Sigmoid colon (tissue), 7 donors: ENCODE measurements at places on chromosomes 2 and 18. TPM values are rescaled to one million over a fixed set of nuclear protein-coding genes. Genes with fewer than 3 reads are reported as not detected.

The TAF4B gene
- 6.4 TPM for total RNA-seq

DNA sequence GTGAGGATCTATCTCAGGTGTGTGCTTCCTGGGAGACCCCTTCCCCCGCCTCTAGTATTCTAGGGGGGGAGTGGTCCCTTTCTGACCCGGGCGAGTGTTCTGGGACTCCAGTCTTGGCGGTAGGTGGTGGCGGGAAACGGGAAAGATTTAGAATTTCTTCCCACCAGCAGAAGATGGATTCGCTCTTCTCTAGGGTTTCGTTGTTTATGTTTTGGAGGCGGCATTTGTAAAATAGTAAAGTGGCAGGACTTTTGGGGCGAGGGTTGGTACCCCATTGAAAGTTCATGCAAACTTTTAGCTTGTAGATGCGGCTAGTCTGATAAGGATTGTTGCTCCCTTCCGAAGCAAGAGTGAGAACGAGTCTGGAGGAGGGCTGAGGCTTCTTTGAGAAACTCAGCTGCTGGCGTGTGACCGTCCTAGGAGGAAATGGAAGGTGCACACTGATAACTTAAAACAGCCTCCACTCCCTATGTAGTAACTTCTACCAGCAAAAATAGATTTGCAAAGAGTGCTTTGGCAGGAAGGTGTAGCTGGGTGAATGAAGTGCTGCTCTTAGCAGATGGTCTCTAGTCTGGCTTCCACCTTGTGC lies 412 bp downstream of the GPD2 start:
- no peaks in the 10 kb centered on the region for H3K27me3 ChIP-seq
- H3K27ac ChIP-seq = peak overlapping the region; percentile 96
- H3K4me1 ChIP-seq = no peaks in the 10 kb centered on the region
- no peaks in the 10 kb centered on the region for H3K36me3 ChIP-seq
- peak overlapping the region; percentile 73 for H3K4me3 ChIP-seq

The PTCD3 gene
- total RNA-seq = 60.9 TPM

- no peak for DNase-seq
- H3K4me1 ChIP-seq = no peaks in the 10 kb centered on the region
- H3K27me3 ChIP-seq = no peaks in the 10 kb centered on the region
- H3K27ac ChIP-seq = no peak overlapping the region
- no peaks in the 10 kb centered on the region for H3K36me3 ChIP-seq
Measured at GRCh38 chr2:56474412-56475158, 290.8 kb downstream of the CCDC85A start.

DNA sequence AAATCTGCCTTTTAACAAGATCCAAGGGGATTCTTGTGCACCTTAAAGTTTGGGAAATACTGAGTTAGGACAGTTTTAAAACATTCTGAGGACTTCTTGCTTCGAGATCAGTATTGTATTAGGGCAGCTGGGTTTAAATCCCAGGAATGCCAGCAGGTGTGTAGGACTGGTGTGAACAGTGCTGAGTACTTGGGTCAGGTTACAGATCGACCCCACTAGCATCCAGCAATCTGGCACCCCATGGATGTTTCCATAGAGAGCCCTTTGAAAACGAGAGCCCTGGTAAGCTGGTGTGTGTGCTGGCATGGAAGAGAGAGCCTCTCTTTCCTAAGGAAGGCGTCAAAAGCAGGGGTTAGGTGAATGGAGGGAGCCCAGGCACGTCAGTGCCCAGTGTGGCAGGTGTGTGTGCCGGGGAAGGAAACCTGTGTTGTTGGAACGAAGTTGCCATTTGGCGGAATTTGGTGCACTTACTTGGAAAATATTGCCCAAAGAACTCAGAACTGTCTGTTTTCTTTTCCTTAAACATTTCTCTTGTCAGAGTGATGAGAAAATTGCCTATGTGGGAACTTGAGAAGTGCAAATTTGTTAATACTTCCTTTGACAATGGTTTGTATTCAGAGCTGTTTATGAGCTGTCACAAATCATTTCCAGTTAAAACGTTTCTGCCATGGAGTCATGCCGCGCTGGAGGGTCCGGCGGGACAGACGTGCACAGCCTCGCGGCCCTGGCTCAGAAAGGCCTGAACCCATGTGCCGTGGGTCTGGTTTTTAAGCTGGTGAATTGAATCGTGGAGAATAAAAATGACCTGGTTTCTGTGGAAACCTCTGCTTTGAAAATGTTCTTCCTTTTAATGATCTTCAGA lies 38.1 kb downstream of the LDLRAD4 start:
- no peaks in the 10 kb centered on the region for H3K27me3 ChIP-seq
- H3K4me3 ChIP-seq = no peak overlapping the region
- H3K4me1 ChIP-seq = peaks cover 28% of the 10 kb centered on the region
- DNase-seq = no peak
- no peaks in the 10 kb centered on the region for H3K36me3 ChIP-seq
- H3K27ac ChIP-seq = no peak overlapping the region

The FEV gene
- 0.71 TPM for total RNA-seq

The SKOR2 gene
- total RNA-seq = not detected

DNA sequence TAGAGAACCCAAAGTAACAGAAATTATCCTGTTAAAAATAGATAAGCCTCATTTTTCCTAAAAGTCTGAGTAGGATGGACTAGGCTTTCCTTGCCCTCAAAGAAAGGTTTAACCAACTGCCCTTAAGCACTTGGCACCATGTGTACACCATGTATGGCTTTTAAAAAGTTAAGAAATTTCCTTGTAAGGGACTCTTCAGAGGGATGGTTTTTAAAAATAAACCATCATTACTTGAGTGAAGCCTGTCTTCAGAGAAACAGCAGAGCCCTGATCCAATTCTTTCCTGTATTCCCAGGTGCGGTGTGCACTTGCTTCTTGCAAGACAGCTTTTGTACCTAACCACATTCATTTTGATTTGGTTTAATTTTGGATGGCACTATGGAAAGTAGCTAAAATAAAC lies 1.1 kb upstream of the NEMP2 start:
- H3K27ac ChIP-seq = peak overlapping the region; percentile 97
- H3K4me1 ChIP-seq = peaks cover 23% of the 10 kb centered on the region
- H3K27me3 ChIP-seq = no peaks in the 10 kb centered on the region
- no peaks in the 10 kb centered on the region for H3K36me3 ChIP-seq
- no peak for DNase-seq

DNA sequence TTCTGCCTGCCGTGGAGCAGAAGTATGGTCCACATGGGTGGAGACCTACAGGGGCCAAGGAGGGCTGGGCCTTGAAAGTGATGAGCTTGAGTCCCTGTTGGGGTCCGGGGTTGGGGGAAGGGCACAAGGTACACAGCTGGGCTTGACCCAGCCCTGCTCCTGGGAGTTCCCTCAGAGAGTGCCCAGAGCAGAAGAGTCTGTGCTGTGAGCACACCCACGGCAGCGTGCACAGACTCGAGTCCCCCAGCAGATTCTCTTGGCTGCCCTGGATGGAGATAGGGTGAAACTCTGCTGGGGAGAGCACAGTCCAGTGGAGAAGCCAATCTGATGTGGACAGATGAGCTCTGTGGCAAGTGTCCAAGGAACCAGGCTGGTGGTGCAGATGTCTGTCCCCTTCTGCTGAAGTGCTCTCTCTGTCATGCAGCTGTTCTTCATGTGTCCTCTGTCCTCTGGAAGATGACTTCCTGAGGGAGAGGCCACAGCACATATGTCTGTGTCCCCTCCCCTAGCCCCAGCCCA lies 27.5 kb downstream of the INPP4A start:
- no peaks in the 10 kb centered on the region for H3K36me3 ChIP-seq
- DNase-seq = peak; percentile 62
- H3K27ac ChIP-seq = no peak overlapping the region
- peaks cover 69% of the 10 kb centered on the region for H3K4me1 ChIP-seq

The RND3 gene
- total RNA-seq = 171 TPM

The DPP4 gene
- total RNA-seq = 11.4 TPM

The RALB gene
- total RNA-seq = 52.4 TPM

DNA sequence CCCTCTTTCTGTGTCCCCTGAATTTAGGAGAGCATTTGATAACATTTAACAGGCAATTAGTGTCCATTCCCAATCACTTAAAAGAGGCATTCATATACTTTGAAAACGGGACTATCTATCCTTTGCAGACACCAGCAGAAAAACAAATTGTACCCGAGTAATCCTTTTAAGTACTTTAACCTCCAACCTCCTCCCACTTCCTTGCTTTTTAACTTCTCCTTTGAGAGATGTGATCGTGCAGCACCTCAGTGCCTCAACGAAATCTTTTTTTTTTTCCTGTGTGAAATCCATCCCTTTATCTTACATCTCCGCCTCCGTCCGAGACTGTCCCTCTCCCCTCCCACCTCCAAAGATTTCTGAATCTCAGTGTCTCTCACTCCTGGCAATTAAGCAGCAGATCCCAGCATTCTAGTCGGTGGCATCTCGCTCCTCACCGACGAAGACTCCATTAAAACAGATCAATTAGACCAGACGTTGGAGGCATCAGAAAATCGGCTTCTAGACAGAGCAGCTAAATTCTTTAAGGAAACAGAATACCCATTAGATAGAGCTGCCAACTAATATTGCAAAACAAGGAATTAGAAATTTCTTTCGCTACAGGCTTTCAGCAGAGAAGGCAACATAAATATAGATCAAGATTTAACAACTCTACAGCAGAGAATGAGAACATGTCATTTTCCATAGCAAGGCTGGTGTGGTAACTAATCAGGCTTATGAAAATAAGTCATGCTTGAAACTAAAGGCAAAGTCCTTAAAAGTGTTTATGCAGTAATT lies 1.9 kb upstream of the TMEFF2 start:
- DNase-seq = no peak
- H3K4me1 ChIP-seq = peaks cover 27% of the 10 kb centered on the region
- no peak overlapping the region for H3K27ac ChIP-seq
- peak overlapping the region; percentile 48 for H3K4me3 ChIP-seq
- peaks cover 45% of the 10 kb centered on the region for H3K27me3 ChIP-seq

- H3K27ac ChIP-seq = no peak overlapping the region
- H3K27me3 ChIP-seq = no peaks in the 10 kb centered on the region
- H3K36me3 ChIP-seq = no peaks in the 10 kb centered on the region
Measured at GRCh38 chr18:64332835-64333234, 183.9 kb upstream of the LINC00305 start.

DNA sequence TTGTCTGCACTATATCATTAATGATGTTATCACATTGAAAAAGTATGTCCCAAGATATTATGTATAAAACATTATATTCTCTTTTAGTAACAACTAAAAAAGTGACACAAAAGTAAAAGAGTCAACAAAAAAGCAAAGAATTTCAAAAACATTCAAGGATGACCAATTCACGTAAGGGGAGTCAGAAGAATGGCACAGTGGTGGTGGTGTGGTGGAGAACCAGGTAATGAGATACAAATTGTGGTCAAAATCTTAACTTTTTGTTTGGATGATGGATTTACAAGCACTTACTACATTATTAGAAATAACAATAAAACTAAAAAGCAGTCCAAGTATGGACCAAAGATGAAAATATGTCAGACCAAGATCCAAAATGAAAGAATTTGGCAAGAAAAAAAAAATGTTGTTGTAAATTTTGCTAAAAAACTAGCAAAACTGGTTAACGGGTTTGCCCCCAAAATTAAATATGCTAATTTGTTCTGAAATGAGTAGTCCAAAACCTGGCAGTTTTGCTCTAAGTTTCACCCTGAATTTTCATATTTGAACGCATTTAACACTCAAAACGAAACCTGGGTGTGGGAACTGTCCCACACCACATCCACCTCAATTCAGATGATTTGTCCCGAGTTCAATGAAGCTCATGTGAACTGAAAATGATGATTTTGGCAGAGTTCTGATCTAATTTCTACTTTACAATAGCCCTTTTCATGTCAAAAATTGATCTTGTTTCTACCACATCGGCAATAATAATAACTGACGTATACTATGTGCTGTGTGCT lies 135.8 kb downstream of the IKZF2 start:
- H3K27ac ChIP-seq = no peak overlapping the region
- no peak overlapping the region for H3K4me3 ChIP-seq
- H3K4me1 ChIP-seq = no peaks in the 10 kb centered on the region
- no peaks in the 10 kb centered on the region for H3K27me3 ChIP-seq
- H3K36me3 ChIP-seq = peaks cover 4% of the 10 kb centered on the region

GRCh38 chr2:7924023-7924762 lies 757.7 kb upstream of the ID2 start:
- no peak overlapping the region for H3K27ac ChIP-seq
- no peak for DNase-seq
- no peaks in the 10 kb centered on the region for H3K4me1 ChIP-seq
- no peaks in the 10 kb centered on the region for H3K27me3 ChIP-seq

DNA sequence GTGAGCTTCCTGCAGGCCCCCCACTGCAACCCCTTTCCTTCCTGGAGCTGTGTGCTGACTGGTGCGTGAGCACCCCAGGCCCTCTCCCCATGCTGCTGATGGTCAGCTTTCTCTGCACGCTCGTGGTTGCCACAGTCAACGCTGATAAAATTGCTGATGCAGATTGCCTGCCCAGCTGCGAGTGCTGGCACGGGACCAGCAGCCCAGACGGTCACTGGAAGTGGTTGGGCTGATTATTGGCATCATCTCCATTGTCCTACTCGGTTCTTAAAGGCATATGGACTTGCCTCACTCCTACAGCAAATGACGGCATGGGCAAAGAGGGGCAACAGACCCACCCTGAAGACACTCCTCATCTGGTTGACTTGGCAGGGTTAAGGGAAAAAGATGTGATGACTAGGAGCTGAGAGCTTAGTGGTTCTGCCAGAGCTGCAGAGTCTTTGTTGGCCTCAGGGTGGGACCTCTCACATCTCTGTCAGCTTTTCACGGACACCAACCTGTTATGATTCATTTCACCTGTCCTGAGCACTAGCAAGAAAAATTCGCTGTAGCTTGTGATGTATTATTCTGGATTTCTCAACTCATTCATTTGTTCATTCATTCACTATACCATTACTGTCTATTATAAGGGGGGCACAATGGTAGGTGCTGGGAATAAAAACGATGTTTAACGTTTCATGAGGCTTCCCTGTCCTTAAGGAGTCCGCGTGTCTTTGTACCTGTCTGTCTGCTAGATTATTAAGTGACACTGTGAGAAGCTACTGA lies 38.4 kb downstream of the PAX8 start:
- H3K36me3 ChIP-seq = no peaks in the 10 kb centered on the region
- no peak overlapping the region for H3K4me3 ChIP-seq
- H3K27ac ChIP-seq = peak overlapping the region; percentile 30
- H3K4me1 ChIP-seq = peaks cover 28% of the 10 kb centered on the region
- peak; percentile 91 for DNase-seq

The IL1RL1 gene
- total RNA-seq = 9.4 TPM

GRCh38 chr2:159828738-159829137 lies 30.7 kb upstream of the CD302 start:
- H3K36me3 ChIP-seq = no peaks in the 10 kb centered on the region
- no peak overlapping the region for H3K4me3 ChIP-seq
- no peak for DNase-seq

The MYOM1 gene
- 21.0 TPM for total RNA-seq

DNA sequence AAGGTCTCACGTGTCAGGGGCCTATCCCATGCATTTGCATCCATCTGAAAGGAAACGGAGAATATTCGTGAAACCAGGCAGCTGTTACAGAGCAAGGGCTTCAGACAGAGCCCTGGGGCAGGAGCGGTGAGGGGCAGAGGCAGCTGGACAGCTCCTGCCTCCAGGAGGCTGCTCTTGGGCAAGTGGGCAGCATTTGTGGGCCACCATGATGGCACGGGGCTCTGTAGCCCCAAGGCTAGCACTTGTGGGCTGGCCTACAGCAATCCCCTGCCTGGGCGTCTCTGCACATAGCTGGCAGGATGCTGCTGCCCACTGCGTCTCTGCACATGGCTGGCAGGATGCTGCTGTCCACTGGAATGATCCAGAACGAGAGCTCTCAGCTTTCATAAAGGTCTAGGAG lies 52.8 kb upstream of the PTMA start:
- DNase-seq = no peak
- H3K27me3 ChIP-seq = no peaks in the 10 kb centered on the region
- H3K4me3 ChIP-seq = no peak overlapping the region
- H3K36me3 ChIP-seq = no peaks in the 10 kb centered on the region

GRCh38 chr2:102063941-102064678 lies 72.3 kb downstream of the IL1R2 start:
- DNase-seq = peak; percentile 98
- peak overlapping the region; percentile 4 for H3K4me3 ChIP-seq
- H3K27ac ChIP-seq = peak overlapping the region; percentile 97
- no peaks in the 10 kb centered on the region for H3K27me3 ChIP-seq
- no peaks in the 10 kb centered on the region for H3K36me3 ChIP-seq

The PASK gene
- total RNA-seq = 2.8 TPM
